GM13977 (cell line): ENCODE measurements at places on chromosomes 2 and 18.

GRCh38 chr2:39068299-39069135 is 52.3 kb downstream of the SOS1 start:
- no peak for DNase-seq

- DNase-seq, result peak; percentile 64
These were observed 15.6 kb upstream of the CEP68 start for GRCh38 chr2:65040400-65041261.

DNA sequence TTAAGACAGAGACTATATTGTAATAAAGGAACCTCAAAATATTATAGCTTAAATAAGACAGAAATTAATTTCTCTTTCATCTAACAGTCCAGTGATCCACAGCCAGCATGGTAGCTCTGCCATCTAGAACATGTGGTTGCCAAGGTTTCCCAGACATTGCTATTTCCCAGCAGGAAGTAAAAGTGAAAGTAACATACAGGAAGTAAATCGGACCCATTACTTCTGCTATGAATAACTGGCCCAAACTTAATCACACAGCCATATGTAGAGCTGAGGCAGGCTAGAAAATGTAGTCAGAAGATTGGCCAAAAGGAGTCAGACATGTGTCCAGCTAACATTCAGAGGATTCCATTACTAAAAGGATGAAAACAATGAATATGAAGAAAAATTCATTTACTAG is 71.0 kb downstream of the NOL4 start:
- DNase-seq, result no peak

DNA sequence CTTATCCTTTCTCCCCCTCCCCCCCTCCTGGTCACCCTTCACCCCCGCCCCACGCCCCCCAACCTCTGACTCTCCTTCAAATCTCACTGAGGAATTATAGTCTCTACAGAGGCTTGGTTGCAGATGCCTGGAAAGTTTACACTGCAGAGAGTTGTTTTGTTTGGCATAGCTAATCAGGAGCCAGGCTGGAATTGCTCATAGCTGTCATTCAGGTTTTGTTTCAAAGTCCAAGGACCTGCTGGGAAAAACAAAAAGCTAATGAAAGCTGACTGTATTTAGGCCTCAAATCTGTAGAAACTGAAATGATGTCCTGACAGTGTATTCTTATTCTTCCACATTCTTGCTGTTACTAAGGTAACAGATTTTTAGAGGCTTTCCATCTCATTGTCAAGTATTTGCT is 22.6 kb downstream of the GREB1L start:
- DNase-seq, result no peak

- DNase-seq, result no peak
These were observed 95.8 kb downstream of the SLC25A12 start for GRCh38 chr2:171798156-171798820.

- no peak for DNase-seq
These were observed 33.1 kb downstream of the EMILIN2 start for GRCh38 chr18:2879889-2880288.

GRCh38 chr2:129827311-129828090 is 152.0 kb upstream of the RAB6C start:
- no peak for DNase-seq

DNA sequence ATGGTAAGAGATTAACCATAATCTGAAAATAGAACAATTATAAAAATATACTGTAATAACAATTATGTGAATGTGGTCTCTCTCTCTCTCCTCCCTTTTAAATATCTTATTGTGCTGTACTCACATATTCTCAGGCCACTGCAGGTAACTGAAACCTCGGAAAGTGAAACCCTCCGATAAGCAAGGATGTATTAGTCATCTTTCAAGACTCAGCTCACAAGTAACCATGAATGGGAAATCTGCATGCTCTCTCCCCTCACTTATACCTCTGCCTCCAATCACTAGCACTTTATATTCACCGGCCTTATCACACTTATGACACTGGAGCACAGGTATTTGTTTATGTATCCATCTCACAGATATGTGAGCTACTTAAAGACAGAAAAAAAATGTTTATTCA is 139.7 kb downstream of the LRP2 start:
- no peak for DNase-seq

DNA sequence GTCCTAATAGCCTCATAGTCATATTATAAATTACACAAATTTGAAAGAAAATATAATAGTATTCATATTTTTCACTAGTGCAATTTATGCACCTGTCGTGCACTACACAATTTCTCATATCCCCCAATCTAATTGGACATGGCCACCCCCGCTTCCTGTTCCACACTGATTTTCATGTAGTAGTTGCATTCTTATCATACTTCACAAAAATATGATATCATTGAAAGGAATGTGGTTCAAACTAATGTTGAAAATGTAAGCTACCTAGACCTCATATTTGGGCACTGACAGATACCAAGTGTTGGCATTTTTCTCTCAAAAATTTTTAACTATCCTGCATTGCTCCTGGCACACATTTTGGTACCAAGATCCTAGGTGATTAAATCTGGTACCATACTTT is 985.5 kb upstream of the POU3F3 start:
- no peak for DNase-seq

DNA sequence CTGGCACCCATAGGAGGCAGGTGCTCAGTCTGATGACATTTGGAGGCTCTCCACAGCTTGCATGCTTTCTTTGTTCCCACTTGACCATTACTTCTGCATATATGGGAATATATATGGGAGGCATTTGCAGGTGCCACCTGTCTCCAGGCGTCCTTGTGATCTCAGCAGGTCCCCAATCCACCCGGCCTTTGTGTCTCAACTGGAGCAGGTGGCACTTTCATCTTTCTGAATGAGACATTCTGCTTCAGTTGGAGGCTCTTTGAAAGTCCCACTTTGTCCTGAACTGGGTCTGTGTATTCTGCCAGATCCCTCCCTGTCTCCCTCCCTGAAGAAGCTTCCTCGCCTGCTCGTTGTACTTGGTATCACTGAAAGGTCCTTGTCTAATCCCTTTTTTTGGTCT is 318.1 kb upstream of the EPAS1 start:
- DNase-seq, result no peak

- DNase-seq, result no peak
These were observed 18.2 kb downstream of the MEP1B start for GRCh38 chr18:32208023-32208422.

- no peak for DNase-seq
These were observed 101.2 kb downstream of the PXDN start for GRCh38 chr2:1642993-1643619.

- no peak for DNase-seq
These were observed 387.6 kb upstream of the TNP1 start for GRCh38 chr2:217247476-217247875.

GRCh38 chr18:48922801-48923730 is 27.7 kb downstream of the SMAD7 start:
- no peak for DNase-seq

- no peak for DNase-seq
These were observed 1921.9 kb upstream of the LRRTM1 start for GRCh38 chr2:82226441-82226840.

DNA sequence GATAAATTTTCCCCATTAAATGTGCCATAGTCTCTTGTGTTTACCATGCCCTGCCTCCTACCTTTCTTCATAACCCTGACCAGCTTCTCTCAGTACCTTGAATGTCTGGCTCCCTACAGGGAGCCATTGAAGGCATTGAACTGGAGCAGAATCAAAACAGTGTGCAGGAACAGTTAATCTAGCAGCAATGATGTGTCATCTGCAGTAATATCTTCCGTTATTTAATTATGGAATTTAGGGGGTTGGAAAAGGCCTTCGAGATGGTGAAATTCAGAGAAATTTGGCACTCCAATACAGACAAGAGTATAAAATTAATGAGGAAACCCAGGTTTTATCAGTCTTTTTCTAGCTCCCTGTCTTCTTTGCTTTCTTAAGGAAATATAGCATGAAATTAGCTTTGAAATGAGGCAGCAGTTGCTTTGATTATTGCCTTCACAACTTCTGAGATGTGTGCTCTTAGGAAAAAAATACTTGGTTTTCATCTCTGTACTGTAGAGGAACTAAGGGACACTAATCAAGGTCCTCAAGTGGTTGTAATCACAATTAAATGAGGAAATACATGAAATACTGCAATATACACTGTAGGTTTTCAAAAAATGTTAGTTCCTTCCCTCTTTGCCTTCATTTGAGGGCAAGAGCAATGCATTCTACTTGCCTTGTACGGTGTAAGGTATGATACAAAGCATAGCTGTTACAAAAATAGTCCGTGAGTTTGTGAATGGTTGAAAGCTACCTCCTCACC is 369.1 kb downstream of the SETBP1 start:
- no peak for DNase-seq

DNA sequence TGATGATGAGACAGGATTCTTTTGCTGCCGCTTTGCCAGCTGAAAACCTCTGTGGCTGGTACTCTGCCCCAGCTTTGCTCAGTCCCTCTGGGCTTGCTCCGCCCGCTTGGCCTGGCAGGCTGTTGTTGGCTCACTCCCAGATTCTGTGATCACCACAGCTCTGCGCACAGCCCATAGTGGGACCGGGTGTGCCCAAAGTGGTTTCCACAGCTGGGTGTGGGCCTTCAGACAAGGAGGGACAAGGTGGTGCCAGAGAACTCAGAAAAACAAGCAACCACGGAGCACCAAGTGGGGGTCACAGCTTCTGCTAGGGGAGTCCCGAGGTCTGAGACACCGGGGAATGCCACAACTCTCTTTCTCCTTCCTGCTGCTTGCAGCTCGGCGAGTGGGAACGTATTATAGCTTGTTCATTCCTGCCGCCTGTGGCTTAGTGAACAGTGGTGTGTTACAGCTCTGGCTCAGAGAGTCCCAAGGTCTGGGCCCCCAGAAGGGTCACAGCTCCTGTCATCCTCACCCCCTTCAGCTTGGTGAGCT is 9.2 kb upstream of the KYNU start:
- DNase-seq, result no peak

GRCh38 chr2:29000481-29000880 is 19.4 kb downstream of the TOGARAM2 start:
- DNase-seq, result peak; percentile 84

- no peak for DNase-seq
These were observed 191.7 kb downstream of the GBX2 start for GRCh38 chr2:235976516-235976915.

DNA sequence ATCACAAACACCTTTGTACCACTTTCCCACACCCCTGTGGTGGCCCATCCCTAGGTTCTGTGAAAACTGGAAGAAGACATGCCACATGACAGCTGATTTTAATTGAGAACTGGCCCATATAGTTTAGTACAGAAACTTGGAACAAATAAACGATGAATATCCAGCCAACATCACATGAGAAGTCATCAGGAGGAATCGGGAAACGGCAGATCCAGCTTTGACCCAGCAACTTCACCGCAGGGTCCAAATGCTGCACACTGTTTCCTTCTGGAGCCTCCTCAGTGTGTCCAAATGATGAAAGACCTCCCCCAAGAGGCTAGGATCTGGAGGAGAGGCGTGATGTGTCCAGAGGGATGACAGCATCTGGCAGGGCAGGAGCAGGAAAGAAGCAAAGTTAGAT is 75.5 kb downstream of the COPS8 start:
- DNase-seq, result no peak

GRCh38 chr2:15616850-15617777 is 25.4 kb downstream of the DDX1 start:
- DNase-seq, result no peak

DNA sequence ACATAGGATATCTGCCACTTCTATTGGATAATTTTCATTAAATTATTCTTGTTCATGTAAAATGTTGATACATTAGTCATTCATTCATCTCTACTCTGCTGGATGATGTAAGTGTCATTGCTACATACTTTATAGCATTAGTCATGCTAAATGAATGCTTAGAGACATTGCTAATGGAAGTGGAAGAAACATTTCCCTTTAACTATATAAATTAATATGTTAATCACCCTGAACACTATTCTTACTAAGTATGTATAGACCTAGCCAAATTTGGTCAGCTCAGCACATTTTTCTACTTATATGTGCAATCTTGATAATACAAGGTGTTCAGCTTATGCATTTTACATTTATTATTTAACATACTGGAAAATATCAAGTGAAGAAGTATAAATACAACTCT is 160.2 kb downstream of the DPP4 start:
- no peak for DNase-seq

- DNase-seq, result no peak
These were observed 23.7 kb downstream of the TBC1D8 start for GRCh38 chr2:101127319-101128056.

- DNase-seq, result no peak
These were observed 133.3 kb upstream of the ARL5A start for GRCh38 chr2:151961558-151961957.

DNA sequence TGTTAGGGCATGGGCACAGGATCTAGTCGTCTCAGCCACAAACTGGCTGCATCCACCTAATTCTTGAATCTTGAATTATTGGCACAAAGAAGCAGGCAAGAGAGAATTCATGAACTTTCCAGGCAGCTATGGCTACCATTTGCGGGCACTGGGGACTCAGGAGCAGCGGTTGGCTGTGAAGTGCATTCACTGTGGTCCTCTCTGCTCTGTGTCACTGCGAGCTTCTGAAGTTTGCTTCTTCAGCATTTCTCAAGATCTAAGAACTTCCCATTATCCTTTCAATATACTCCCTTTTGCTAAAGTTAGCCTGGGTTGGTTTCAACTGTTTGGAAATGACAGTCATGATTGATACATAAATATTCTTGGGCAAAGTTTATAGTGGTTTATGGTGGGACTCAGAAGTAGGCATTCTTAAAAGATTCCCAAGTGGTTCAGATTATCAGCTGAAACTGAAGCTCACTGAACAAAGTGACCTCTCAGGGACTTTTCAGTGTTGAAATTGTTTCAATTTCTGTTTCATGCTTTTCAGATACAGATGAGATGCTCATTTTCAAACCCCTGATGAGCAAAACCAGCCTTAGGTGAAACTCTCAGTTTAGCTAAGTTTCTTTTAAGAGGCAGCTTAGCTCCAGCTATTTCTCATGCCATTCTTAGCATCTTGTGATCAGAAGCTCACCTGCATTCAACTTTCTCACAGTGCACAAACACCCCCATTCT is 1258.3 kb upstream of the GYPC start:
- DNase-seq, result peak; percentile 40

DNA sequence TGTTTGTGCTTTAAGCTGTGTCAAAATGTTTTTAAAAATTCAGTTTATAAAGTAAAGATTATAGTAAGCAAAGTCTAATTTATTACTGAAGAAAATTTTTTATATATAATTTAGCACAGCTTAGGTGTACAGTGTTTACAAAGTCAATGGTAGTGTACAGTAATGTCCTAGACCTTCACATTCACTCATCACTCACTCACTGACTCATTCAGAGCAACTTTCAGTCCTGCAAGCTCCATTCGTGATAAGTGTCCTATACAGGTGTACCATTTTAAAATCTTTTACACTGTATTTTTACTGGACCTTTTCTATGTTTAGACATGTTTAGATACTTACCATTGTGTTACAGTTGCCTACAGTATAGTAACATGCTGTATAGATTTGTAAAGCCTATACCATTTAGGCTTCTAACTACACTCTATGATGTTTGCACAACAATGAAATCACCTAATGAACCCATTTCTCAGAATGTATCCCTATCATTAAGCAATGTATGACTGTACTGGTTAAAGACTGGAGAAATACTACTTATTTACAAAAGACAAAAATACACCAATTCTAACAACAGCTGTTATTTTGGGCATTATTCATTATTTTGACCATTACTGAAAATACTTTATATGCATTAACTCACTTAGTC is 95.1 kb downstream of the STRN start:
- no peak for DNase-seq

GRCh38 chr18:3593381-3593903 is 143.5 kb downstream of the TGIF1 start:
- DNase-seq, result no peak
